ENCODE measurements at places on chromosomes 4 and X. TPM values are rescaled to one million over a fixed set of nuclear protein-coding genes. Genes with fewer than 3 reads are reported as not detected.
A peak's percentile ranks its signal among the peaks of the same experiment; 100 is the strongest.

DNA sequence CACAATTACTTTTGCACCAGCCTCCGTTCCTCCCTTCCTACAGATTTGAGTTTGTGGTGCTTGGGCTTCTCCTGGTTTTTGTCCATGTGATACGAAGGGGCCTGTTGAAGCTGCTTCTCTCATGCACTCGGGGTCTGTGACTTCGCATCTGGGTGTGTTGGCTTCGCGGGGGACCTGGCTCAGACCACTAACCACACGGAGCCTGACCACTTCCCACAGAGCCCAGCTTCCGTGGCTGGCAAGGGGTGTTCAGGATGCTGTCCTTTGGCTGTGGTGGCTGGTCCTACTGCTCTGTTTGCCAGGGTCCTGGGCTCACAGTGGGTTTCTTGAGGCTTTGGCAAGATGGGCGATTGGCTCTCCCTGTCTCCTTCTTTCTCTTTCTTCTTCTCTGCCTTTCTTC, 19.8 kb upstream of the XG start:
- peak; percentile 30 for DNase-seq

DNA sequence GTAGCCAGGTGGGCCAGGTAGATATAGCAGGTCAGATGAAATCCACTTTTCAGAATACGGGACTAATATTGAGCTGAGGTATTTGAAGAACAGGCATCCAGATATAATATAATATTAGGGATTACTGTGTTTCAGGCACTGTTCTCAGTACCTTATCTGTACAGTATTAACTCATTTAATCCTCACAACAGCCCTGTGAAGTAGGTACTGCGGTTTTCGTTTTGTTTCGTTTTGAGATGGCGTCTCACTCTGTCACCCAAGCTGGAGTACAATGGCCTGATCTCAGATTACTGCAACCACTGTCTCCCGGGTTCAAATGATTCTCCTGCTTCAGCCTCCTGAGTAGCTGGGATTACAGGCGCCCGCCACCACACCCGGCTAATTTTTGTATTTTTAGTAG, 129.6 kb downstream of the IL1RAPL2 start:
- no peak for DNase-seq

DNA sequence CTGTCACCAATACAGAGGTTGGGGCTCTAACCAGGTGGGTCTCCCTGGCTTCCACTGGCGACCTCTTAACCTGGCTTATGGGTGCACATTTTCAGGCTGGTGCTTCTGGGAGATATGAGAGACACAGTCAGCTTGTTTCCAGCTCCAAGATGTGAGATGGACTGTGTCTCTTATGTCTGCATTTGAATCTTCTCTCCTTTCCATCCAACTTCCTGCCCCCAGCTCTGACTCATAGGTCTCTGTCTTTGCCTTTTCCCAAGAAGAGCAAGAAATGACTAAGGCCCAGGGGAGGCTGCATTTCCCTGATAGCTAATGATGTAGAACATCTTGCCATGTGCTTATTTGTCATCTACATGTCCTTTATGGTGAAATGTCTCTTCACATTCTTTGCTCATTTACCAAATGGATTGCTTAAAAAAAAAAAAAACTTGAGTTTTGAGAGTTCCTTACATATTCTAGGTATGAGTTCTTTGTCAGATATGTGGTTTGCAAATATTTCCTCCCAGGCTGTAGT, 3.2 kb upstream of the UXT start:
- DNase-seq, result peak; percentile 54

GRCh38 chrX:55056820-55057674, 17.8 kb upstream of the PAGE2B start:
- DNase-seq, result peak; percentile 18

DNA sequence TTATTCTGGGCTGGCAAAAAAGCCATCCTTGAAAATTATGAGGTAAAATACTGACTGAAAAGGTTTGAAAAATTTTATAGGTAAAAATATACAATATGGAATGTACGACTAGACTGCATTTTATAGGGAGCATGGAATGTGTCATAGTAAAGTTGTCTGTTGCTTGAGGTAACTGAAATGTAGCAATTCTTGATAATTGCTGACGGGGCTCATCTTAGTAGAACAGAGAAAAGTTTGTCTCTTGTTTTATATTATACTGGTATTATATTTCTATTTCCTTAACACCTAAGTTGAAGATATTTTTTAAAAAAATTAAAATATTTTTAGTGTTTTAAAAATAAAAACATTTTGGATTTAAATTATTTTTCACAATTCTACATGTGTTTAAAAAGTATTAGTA, 11.0 kb downstream of the GRIA2 start:
- DNase-seq, result no peak

- DNase-seq, result no peak
Measured at GRCh38 chr4:157550028-157550427, 329.5 kb downstream of the GRIA2 start.

DNA sequence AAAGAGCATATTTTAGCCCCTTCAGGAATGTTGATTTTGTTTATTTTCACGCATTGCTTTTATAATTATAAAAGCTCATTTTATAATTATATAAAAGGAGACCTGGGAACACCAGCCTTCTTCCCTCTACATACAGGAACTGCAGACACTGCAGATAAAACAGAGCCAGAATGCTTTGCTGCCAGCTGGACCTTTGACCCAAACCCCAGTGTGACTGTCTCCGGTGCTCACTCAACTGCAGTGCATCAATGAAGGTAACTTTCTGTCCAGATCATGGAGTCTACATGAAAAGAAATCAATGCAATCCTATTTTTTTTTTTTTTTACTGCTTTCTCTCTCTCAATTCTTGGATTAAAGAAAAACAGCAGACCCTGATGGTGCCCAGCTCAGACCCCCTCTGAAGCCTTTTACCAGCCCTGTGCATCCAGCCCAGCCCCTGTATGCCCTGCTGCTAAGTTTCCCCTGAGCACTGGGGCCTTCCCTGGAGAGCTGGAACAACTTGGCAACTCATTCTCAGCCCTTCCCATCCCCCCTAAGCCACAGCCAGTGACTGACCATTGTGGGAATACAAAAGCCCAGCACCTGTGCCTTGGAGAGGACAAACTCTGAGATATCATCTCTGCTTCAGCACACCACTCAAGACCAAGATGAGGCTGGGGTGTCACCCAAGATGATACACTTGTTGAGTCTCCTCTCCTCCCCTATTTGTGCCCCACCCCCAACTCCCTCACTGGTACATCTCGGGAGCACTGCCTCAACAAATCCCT, 182.1 kb downstream of the EVC2 start:
- DNase-seq, result no peak

DNA sequence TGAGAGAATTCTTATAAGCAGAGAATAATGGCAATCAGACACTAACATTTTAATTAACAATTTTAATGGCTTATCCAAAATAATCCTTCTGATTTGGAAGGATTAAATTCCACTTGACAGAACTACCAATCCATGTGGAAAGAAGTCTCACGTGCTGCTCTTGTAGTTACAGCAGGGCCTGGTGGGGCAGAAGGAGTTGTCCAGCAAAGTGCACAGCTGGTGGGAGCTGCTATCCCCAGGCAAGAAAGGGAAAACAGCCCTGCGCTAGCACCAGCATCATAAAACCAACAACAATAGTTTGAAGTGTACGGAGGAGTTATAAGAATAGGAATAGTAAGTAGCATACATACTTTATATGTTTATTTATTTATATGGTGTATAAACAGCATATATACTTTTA, 127.4 kb upstream of the TRIM2 start:
- no peak for DNase-seq

GRCh38 chr4:43325220-43325967, 432.9 kb downstream of the GRXCR1 start:
- DNase-seq, result no peak

DNA sequence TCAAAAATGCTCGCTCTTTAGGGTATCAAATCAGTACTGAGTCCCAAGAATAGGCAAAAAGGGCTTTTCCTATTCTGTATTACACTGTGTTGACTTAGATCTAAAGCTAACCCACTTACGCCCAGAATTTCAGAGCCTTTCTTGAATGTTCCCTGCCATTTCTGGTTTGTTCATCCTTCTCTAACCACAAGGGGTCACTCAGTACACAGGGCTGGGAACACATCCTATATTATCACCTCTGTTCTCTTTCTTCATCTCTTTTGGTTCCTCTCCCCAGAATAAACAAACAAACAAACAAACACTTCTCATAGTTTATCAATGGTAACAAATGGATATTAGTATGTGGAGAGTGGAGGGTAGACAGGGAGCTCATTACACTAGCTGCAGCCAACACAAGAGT, 25.5 kb upstream of the MORC4 start:
- DNase-seq, result peak; percentile 6

DNA sequence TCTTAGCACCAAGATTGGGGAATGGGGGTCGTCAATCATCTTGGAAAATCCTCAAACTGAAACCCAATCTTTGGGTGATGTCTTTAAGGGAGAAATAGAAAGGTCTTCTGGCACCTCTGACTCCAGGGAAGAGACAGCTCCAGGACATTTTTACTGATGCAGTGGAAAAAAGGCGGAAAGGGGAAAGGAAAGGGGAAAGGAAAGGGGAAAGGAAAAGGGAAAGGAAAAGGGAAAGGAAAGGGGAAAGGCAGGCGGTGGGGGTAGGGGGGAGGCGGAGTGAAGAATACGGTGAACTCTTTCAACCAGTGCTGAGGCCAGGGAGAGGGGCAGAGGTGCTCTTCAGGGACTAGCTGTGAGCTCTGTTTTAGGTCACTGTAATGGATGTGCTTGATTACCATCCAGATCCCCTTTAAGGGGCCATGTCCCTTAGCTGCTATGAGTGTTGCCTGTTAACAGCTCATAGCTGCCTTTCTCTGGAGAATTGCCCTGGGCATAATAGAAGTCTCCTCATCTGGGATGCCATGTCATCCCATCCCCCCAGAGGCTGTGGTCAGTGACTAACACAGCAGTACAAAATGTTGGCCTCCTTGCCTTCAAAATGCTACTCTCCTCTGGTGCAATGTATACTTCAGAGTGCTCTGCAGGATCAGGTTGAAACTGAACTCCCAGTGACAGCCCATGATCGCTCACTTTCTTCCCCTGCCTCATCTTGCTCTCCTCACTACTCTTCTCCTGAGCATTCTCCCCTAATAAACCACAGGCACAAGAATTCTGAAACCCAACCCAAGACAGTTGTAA, 92.4 kb upstream of the AP1S2 start:
- peak; percentile 82 for DNase-seq

The SATL1 gene
- not detected for total RNA-seq

The ETDA gene
- total RNA-seq, result not detected

The MTNR1A gene
- not detected for total RNA-seq

The RAB40AL gene
- total RNA-seq, result 0.40 TPM

The TMEM154 gene
- 2.6 TPM for total RNA-seq

The GUF1 gene
- 16.0 TPM for total RNA-seq

The CT47A1 gene
- 11.9 TPM for total RNA-seq

The PCYT1B gene
- total RNA-seq, result 6.4 TPM

The CENPVL1 gene
- 0.34 TPM for total RNA-seq
